ENCODE measurements at places on chromosomes 6 and 20. TPM values are rescaled to one million over a fixed set of nuclear protein-coding genes. Genes with fewer than 3 reads are reported as not detected.

SNPH gene
- 3.3 TPM for total RNA-seq

LZTS3 gene
- 11.0 TPM for total RNA-seq

SLC32A1 gene
- total RNA-seq = 0.09 TPM

SLC23A2 gene
- 27.1 TPM for total RNA-seq

EMILIN3 gene
- total RNA-seq = 7.5 TPM

PDE10A gene
- 26.2 TPM for total RNA-seq

LSM14B gene
- total RNA-seq = 97.1 TPM

GINM1 gene
- total RNA-seq = 20.3 TPM

GGT7 gene
- 64.1 TPM for total RNA-seq

ADGRF1 gene
- total RNA-seq = 0.09 TPM

DNA sequence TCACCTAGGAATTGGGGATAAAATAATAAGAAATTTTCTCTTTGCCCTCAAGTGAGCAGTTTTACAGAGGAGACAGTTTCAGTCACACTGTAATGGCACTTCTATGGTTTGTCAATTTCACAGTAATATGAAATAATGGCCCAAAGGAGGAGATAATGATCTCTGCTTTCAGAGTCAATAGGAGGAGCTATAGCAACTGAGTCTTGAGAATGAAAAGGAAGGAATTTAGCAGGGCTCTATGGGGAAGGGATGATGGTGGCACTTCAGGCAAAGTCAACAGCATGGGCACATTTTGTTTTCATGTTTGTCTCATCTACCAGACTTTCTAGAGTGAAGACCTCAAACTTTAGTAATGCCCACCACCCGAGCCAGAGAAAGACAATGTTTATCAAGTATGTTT lies 138.3 kb upstream of the HMGN3 start:
- no peak for DNase-seq

DNA sequence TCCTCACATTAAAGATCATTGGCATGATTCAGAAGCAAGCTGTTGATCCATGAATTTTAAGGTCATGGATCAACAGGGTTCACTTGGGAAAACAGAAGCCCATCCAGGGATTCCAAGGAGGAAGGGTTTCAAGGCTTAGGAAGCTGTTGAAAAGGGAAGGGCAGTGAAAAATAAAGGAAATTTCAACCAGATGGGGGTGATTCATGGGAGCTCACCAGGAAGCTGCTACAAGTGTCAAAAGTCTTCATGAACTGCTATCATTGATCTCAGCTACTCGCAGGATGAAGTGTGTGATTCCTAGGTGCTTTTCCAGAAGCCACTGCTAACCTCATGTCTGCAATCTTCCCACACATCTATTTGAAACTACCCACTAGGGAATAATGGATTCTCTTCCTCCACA lies 26.2 kb downstream of the ADTRP start:
- no peak for DNase-seq

DNA sequence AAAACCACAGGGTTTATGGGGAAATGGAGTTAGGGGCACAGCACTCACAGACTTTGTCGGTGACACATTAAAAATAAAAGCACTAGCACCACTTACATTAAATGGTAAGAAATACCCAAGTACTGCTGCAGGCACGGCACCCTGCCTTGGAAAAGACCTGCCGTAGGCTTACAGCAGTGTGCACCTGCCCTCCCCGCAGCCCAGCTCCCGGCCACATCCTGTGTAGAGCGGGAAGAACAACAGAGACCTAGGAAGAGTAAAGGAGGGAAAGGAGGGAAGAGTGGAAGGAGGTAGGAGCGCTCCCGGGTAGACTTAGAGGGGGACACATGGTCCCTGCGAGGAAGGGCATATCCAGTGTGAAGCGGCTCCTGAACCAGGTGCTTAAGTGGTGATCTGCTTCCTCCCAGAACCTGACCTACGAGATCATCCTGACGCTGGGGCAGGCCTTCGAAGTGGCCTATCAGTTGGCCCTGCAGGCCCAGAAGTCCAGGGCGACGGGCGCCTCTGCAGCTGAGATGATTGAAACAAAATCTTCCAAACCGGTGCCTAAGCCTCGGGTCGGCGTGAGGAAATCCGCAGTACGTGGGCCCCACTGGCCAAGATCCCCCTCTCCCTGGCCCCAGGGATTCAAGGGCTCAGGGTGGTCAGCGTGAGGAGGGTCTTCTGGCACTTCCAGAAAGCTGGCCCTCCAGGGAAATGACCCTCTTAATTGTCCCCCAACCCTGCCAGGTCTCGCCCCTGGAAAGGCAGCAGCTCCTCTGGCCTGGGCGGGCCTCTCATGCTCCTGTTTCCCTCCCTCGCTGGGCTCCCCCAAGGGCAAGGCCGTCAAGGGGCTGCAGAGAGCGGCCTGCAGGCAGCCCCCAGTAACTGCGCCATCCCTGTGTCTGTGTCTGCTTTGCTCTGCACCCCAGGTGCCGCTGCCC lies 55.5 kb downstream of the TCP11 start:
- DNase-seq = no peak

GRCh38 chr6:5266423-5266822 lies 5.1 kb downstream of the FARS2 start:
- no peak for DNase-seq

GRCh38 chr6:7996538-7997111 lies 67.6 kb downstream of the BLOC1S5 start:
- DNase-seq = no peak

- no peak for DNase-seq
Measured at GRCh38 chr6:141133836-141134235, 998.9 kb upstream of the GJE1 start.

- no peak for DNase-seq
Measured at GRCh38 chr20:766906-767305, 1.4 kb downstream of the SLC52A3 start.

- no peak for DNase-seq
Measured at GRCh38 chr6:92292067-92292466, 1127.3 kb downstream of the EPHA7 start.

GRCh38 chr20:50858525-50858924 lies 63.7 kb downstream of the BCAS4 start:
- no peak for DNase-seq

- no peak for DNase-seq
Measured at GRCh38 chr6:337805-338368, 45.6 kb downstream of the DUSP22 start.

DNA sequence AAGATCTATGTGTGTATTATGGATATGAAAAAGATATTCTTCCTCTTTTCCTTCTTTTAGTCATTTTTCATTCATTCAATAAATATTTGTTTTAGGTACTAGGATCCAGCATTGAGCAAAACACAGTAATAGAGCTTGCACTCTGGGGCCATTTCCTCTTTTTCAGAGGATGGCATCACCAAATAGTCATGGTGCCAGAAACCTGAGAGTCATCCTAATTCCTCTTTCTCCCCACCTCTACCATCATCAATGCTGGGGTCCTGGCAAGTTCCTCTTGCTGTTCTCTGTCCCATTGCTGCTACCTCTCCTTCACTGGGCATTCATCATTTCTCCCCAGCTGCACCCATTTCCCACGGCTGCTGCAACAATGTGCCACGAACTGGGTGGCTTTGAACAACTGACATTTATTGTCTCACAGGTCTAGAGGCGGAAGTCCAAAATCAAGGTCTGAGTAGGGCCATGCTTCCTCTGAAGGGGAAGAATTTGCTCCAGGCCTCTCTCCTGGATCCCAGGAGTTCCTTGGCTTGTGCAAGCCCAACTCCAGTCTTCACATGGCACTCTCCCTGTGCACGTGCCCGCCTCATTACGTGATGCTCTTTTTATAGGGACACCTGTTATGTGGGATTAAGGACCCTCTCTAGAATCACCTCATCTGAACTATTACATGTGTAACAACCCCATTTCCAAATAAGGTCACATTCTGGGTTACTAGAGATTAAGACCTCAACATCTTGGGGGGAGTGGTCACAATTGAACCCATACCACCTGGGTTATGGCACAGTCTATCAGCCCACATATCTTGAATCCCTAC lies 9.5 kb upstream of the IGF2R start:
- DNase-seq = no peak

- DNase-seq = no peak
Measured at GRCh38 chr6:53536561-53536960, 8.3 kb downstream of the GCLC start.

DNA sequence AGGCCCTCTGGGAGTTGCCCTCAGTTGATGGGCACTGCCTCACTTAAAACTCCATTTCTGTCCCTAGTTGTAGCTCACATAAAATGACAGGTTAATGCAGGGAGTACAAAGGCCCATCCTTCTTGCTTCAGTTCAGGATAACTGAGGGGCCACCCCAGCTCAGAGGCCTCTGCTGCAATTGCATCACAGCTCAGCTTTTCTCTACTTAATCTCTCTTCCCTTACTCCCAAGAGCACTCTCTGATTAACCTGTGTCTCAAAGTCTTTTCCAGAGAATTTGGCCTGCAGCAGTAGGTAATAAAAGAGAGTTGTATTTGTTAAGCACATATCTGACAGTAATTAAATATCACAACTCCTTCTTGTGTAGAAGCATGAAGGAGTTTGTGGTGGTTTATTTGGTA lies 40.9 kb upstream of the FLRT3 start:
- DNase-seq = no peak

DNA sequence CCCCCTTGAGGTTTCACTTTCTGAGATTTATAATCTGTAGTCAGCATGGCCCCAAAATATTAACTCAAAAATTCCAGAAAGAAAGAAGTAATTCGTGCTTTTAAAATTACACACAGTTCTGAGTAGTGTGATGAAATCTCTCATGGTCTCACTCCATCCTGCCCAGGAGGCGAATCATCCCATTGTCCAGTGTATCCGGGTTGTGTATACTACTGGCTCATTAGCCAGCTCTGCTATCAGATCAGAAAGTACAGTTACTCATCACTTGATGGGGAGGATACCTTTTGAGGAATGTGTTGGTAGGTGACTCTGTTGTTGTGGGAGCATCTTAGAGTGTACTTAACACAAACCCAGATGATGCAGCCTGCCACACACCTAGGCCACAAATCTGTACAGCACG lies 65.2 kb downstream of the CDC5L start:
- no peak for DNase-seq

GRCh38 chr6:33755070-33755869 lies 8.6 kb upstream of the IP6K3 start:
- DNase-seq = no peak

DNA sequence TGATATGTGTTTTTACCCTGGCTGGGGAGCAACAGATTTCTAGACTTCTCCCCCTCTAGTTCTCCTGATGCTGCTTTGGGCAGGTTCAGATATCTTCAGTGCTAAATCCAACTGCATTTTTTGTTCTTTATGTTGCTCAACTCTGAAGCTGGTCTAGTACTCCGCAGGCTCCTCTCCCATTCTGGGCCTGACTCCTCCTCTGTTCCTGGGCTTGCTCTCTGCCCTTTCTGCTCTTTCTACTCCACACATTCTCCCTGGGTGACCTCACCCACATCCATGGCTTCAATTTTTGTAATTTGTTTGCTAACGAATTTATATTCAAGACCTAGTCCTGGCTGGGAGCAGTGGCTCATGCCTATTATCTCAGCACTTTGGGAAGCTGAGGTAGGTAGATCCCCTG lies 6.4 kb downstream of the FYN start:
- DNase-seq = no peak

GRCh38 chr20:63483834-63484233 lies 11.4 kb upstream of the KCNQ2 start:
- no peak for DNase-seq

DNA sequence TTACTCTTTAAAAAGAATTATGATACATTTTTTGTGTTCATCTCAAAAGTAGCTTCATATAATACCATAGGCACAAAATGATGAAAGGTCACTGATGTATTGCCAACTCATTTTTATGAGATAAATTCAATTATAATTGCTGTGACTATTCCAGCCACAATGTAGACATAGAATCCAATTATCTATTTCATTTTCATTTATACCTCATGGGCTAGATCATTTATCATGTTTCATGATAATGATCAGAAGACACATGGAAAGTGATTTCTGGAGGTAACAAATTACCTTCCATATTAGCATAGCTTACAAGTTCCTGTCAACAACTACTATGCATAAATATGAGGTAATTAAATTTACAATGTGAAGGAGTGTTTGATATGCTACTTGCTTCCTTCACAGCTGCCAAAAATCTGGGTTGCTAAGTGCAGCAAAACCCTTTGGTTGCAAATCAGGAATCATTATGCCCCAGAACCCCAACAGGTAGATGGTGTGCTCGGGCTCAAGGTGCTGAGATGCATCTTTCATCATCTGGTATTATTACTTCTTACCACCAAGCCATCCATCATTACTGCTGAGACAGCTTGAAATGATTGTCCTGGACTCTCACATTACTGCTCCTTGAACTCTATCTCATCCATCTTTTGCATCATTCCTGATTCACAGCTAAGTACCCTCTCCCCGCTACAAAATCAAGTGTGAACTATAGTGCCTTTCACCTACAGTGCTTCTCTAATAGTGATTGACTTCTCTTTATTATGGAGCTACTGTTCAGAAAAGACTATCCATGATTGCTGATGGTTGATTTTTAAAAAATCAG lies 306.0 kb upstream of the THEMIS start:
- no peak for DNase-seq

DNA sequence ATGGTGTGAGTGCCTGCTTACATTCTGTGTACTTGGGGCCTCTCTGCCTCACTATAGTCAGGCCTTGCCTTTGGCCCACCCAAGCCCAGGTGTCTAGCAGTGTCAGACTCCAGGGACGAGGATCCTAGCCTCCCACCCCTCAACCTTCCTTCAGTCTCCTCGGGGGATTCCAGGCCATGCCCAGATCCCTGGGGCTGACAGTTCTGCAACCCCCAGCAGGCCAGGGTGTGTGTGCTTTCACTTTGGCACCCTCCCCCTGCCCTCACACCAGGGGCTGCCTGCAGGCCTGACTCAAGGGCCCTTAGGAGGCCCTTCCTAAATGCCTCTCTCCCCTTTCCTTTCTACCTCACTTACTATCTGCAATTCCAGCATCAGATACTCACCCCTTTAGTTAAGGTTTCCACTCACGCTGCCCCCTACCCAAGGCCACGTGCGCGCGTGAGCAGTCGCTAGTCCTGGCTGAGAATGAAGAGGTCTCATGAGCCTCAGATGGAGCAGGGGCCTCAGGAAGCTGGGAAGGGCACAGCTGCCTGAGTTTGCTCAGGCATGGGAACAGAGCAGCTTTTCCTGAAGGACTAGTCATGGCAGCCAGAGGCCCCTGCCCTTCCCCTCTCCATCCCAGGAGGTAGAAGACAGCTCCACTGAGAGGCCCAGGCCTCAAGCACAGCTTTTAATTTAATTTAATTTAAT lies 859 bp upstream of the CLPS start:
- no peak for DNase-seq

DNA sequence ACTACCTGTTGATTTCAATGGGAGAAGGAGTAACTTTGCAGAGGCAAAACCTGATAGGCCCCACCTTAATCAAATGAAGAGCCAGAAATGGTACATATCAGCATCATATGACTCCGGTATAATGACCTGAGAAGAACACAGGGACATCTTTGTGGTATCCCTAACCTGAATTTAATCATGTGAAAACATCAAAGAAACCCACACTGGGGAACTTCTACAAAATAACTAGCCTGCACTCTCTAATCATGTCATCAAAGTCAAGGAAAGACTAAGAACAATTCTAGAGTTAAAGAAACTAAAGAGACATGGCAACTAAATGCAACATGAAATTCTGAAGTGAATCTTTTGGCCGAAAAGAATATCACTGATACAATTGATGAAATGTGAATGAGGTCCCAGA lies 34.9 kb downstream of the SLC17A4 start:
- no peak for DNase-seq

All from neural crest cell (in vitro differentiated cells).